Activated gamma-delta T cell treated with anti-CD3 and anti-CD28 coated beads, Interleukin-2, amount 50 U/mL, for 16 hours (primary cell): ENCODE measurements at places on chromosomes 3 and 15.

- DNase-seq: no peak
These were observed 5.0 kb downstream of the CFAP100 start for GRCh38 chr3:126399756-126400155.

GRCh38 chr3:165390166-165390565, 194.0 kb upstream of the SLITRK3 start:
- DNase-seq: no peak

- DNase-seq: no peak
These were observed 154.9 kb downstream of the GRM7 start for GRCh38 chr3:7015683-7016440.

DNA sequence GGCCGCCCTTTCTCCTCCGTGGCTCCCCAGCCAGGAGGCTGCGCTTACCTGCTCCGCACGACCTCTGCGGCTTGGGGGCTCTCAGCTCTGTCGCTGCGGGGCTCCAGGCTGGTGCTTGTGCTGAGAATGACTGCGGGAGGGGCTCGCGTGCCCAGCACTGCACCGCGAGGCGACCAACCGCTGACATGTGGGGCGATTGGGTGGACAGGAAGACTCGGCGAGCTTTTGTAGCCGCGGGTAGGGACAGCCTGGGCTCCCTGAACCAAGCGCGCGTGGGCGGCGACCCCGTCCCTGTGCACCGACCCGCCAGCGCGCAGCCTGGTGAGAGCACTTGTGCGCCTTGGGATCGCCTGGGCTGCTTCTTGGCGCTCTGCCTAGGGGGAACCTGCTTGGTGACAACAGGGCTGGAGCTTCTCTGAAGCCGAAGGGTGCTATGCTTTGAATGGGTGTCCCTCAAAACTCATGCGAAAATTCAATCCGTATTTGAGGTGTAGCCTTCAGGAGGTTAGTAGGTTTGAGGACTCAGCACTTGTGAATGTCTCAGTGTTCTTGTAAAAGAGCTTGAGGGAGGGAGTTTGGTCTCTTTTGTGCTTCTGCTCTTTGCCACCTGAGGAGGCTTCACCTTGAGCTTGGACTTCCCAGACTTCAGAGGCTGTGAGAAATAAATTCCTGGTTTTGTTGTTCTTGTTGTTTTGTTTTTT, 50.4 kb downstream of the IL12A start:
- no peak for DNase-seq

DNA sequence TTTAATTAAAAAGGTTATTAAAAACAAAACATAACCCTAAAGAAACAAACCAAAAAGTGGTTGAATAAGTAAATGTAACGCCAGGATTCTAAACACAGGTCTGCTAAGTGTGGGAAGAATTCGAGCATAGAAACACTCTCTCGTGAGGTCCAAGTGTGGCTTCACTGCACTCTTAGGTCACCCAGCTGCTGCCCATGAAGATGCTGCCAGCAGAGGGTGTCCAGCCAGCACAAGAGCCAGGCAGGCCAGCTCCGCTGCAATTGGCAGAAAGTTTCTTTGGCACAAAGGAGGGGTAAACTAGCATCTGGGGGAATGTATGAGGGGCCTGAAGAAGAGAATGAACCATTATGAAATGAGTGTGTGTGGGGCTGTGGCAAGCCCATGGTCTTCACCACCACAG, 215.7 kb upstream of the FEZF2 start:
- no peak for DNase-seq

DNA sequence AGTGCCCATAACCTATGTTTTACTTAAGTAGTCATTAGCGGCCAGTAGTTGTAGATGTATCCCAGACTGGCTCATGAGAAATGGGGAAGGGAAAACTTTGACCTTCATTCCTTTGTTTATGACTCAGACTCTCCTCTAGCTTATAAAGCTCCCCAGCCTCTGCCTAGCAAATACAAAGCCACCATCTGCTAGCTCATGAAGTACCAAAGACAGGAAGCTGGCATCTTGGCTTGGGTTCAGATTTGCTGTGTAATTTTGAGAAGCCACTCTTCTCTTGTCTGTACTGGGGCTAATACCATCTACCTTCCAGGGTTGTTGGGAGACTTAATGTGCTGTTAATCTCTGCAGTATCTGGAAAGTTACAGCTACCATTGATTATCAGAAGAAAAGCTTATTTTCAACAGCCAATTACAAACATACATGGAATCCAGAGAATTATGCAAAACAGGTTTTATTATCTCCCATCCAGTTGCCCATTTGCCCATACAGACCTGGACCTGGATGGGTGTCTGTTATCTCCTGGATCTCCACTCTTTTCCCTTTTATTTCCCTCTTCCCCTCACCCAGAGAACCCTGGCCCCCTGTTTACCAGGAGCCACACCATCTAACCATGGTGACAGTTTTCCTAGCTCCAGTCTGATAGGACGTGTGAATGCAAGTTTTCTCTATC, 153.8 kb downstream of the SEMA6D start:
- DNase-seq: no peak
